Fibroblast of skin of back (primary cell): ENCODE measurements at places on chromosomes 3 and 15.

- peak; percentile 65 for DNase-seq
Measured at GRCh38 chr3:66048051-66048395, 9.3 kb upstream of the MAGI1 start.

GRCh38 chr15:72783004-72783639, 436 bp downstream of the ADPGK start:
- DNase-seq, result peak; percentile 30

GRCh38 chr3:101870138-101870537, 20.8 kb downstream of the NFKBIZ start:
- DNase-seq, result no peak

DNA sequence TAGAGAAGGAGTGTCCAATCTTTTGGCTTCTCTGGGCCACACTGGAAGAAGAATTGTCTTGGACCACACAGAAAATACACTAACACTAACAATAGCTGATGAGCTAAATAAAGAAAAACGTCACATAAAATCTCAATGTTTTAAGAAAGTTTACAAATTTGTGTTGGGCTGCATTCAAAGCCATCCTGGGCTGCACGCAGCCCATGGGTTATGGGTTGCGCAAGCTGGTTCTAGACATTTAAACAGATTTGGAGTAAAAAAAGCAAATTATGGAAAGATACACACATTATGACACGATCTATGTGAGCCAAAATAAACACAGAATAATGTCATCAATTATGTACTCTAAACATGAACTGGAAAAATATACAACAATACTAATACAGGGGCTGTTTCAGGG, 703.3 kb upstream of the LMCD1 start:
- DNase-seq, result no peak

DNA sequence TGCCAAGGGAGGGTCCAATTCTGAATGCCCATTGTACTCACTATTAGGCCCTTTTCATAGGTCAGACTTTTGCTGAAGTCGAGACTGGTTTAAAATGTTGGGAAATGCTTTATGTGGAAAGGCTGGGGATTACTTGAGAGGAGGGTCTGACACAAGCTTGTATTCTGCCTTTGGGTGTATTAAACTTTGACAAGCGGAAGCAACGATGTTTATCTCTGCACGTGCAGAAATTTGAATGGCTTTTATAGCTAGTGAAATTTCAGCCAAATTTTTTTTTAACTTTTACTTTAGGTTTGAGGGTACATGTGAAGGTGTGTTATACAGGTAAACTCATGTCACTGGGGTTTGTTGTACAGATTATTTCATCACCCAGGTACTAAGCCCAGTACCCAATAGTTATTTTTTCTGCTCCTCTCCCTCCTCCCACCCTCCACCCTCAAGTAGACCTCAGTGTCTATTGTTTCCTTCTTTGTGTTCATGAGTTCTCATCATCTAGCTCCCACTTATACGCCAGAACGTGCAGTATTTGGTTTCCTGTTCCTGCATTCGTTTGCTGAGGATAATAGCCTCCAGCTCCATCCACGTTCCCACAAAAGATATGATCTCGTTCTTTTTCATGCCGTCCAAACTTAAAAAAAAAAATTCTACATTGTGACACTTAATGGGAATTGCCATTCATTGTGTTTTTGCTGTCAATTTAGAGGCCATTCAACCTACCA, 223.0 kb upstream of the BHLHE40 start:
- no peak for DNase-seq

DNA sequence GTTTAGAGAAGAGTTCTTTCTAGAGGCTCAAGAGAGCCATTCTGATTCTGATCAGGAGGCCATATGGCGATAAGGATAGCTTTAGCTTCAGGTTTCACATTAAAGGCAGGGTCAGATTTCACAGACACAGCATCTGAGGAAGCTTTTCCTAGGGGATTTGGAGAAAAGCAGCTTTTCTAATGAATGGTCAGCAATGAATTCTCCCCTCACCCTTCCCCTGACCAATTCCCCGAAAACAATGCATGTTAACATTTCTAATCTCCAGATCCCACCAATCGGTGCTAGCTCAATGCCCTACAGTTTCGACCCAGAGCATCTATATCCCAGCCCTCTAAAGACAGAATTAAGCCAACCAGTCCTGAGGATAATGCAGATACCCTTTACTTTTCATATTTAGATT, 9.8 kb downstream of the AGBL1 start:
- no peak for DNase-seq

DNA sequence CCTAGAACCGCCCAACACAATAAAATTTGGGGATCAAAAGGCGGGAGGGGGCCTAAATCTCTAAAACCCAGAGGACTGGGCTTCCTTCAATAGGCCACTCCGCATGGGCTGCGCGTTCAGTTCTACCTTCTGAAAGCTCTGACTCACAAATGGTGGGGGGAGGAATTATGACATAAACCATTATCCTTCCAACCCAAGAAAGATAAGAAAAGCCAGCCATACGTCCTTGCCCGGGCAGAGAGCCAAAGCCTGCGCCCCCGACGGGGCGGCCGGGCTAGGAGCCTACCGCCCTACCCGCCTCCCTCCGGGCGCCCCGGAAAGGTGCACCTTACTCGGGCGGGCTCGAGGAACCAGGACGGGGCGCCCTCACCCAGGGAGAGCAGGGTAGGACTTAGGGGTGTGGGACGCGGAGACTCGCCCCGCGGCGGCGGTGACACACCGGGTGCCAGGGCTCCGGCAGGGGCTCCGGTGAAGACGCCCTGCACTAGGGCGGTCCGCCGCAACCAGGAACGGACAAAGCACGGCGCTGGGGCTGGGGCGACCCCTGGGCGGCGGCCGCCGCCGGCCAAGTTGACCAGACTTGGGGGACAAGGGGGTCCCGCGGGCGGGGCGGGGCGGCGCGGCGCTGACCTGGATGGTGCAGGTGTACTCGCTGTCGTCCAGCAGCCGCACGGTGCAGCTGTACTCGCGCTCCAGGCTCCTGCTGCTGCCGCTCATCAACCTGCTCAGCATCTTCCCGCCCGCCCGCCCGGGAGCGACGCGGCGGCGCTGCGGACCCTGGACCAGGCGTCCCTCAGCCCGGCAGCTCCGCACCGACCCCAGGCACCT, 534 bp downstream of the FRMD5 start:
- peak; percentile 50 for DNase-seq

DNA sequence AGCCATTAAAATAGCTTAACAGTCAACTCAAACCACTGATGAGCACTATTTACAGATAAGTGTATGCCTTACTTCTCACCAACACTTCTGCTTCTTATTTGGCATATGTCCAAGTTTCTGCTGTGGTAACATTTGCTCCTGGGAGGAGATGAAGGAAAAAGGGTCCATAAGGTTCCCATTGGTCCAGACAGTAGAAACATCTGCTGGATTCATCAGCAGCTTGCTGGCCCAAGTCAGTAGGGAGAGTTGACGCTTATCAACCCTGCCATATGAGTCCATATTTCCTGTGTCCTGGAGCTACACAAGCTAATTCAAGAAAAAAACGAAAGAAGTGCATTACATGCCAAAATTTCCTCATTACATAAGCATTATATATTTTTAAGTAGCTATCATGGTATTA, 824.5 kb downstream of the CADM2 start:
- no peak for DNase-seq

DNA sequence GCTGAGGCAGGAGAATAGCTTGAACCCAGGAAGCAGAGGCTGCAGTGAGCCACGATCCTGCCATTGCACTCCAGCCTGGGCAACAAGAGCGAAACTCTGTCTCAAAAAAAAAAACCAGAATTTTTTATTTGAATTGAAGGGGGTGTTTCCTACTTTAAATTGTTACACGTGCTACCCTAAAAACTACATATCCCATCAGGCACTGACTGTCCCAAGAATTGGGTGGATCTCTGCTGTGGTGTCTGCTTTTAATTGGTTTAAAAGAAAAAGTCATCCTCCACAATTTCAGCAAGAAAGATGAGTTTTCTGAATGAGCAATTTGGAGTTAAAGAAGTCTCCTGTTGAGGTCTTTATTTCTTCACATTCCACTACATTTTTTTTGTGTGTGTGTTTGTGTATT, 2.1 kb downstream of the PDIA3 start:
- DNase-seq, result peak; percentile 47

DNA sequence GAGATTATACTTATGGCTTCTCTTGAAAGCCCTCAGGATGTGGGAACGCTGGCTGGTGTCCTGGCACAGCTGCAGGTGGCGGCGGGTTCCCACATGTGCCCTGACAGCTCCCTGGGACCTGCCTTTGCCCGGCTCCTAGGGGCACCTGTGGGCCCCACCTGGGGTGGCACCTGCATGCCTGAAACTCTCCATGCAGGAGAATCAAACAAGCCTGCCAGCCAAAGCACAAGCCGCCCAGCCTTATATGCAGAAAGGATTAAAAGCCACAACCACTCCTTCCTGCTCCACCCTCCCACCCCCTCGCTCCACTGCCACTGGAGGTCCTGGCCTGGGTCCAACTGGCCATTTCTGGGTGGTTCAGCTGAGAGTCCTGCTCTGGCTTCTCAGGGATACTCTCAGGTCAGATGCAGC, 18.1 kb downstream of the TRPM1 start:
- DNase-seq, result peak; percentile 25

- DNase-seq, result peak; percentile 63
Measured at GRCh38 chr15:38549222-38549621, 15.4 kb downstream of the RASGRP1 start.

- peak; percentile 47 for DNase-seq
Measured at GRCh38 chr3:50226888-50227389, 9.1 kb upstream of the GNAI2 start.

DNA sequence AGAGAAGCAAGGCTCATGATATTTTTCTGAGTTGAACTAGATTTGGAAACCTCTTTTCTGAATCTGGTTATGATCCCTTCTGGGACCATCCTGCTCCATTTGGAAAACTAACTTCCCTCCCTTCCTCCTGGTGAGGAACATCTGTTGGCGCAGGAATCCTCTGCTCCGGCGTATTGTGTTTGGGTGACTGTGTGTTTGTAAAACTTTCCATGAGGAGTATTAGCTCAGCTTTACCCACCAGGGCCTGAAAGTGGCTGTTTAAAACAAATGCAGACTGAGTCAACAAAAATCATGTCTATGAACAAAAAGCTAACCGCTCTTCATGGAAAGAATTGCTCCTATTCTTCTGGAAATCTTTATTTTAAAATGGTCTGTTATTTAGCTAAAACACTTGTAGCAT, 17.7 kb downstream of the STARD9 start:
- peak; percentile 45 for DNase-seq

DNA sequence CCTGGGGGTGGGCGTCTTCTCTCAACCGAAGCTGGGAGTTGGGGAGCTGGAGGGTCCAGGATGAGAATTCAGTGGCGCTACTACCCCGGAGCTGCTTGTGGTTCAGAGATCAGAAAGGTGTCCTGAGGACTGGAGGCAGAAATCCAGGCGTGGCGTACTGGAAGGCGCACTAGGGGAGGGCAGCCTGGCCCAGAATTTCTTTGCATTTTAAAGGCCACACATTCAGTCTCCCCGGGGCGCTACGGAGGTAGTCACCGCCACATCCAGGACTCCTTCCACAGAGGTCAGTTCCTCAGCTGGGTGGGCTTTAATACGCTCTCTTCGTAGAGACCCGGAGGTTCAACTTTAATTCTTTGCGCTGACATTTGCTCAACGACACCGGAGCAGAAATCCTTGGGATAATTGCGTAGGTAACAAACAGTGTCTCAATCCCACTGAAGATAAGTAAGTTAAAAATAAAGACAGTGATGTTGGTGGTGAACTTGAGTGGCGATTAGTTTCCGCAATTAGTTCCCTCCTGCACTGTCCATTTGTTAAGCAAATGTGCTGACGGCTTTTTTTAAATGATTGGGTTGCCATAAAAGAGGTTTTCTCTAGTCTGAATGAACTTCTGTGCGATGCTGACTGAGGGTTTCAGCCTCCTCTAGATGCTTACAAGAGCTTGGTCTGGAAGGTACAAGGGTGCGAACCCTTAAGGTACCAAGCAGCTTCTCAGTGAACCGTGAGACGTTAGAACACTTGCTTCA, 535 bp downstream of the MCTP2 start:
- no peak for DNase-seq

DNA sequence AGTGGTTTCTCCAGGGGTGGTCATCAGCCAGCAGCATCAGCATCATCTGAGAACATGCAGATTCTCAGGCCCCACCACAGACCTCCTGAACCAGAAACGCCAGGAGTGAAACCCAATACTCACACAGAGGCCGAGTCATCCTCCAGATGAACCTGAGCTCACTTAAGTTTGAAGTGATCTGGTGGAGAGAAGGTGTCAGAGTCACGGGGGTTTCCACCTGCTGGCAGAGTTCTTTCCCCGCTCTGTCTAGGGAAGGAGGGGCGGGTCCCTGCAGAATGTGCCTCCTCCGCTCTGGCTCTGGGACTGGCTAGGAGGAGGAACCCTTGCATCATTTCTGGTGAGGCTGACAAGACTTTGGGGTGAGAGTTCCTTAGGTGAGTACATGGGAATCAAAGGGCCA, 13.3 kb upstream of the KIF23 start:
- DNase-seq, result no peak

- peak; percentile 5 for DNase-seq
Measured at GRCh38 chr3:60154011-60154410, 1097.2 kb downstream of the FHIT start.

DNA sequence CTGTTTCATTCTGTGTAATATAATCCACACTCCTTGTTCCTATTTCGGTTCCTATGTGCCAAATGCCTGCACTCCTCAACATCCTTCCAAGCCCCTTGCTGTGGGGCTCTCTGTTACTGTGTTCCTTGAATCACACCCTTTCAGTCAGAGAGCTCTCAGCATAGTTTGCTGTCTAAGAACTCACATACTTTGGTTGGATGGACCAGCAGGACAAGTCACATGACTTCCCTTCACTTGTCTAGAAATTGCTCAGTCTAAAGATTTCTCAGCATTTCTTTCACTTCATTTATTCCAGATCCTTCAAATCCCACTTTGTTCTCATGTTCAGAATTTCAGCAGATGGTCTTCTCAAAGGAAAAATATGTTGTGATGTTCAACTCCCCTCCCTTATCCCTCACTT, 203.5 kb upstream of the PFN2 start:
- DNase-seq, result peak; percentile 20

- DNase-seq, result peak; percentile 38
Measured at GRCh38 chr3:131224886-131225550, 156.6 kb upstream of the NUDT16 start.

DNA sequence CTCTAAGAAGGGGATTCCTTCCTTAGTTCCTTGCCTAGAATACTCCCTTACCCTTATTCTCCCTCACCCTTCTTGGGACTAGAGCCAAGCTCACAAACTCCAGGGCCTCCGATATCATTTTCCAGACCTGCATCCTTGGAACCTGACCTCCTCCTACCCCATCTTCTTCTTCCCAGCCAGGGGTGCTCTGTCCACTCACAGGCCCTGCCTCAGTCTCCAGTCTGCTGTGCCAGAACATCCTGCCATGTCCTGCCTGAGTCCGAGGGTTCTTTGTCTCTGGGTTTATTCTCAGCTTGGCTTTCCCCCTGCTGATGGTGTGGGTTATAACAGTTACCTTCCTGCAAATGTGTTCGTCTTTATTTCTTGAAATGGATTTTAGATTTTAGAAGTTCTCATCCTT, 59.9 kb upstream of the MCF2L2 start:
- no peak for DNase-seq

GRCh38 chr3:114299421-114299820, 5.6 kb downstream of the TIGIT start:
- peak; percentile 13 for DNase-seq
